Glutamatergic neuron (in vitro differentiated cells): ENCODE measurements at places on chromosomes 5 and 9.

- no peak for DNase-seq
Measured at GRCh38 chr5:93622240-93622885, 39.3 kb downstream of the NR2F1 start.

DNA sequence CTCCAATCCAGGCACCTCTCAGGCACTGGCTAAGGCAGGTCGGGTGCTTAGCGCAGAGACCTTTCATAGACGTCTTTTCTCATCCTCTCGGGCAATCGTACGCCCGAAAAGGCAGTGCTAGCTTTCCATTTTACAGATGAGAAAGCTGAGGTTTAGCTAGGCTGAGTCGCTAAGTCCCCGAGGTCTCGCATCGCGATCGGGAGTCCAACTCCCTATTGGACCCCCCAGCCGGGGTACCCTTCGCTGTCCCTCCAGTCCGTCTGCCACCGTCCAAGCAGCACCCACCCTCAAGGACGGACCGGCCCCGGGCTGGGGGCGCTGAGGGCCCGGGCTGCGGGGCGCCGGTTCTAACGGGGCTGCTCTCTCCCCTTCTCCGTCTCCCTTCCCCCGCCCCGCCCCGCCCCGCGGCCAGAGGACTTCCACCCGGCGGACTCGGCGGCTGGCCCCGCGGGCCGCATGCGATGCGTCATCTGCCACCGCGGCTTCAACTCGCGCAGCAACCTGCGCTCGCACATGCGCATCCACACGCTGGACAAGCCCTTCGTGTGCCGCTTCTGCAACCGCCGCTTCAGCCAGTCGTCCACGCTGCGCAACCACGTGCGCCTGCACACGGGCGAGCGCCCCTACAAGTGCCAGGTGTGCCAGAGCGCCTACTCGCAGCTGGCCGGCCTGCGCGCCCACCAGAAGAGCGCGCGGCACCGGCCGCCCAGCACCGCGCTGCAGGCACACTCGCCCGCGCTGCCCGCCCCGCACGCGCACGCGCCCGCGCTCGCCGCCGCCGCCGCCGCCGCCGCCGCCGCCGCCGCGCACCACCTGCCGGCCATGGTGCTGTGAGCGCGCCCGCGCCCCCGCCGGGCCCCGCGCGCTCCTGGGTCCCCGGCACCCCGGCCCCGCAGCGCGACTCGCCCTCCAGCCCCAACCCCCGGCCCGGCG is 12.5 kb upstream of the EXOSC2 start:
- DNase-seq, result peak; percentile 89

GRCh38 chr5:3858524-3858923 is 262.9 kb downstream of the IRX1 start:
- DNase-seq, result no peak

GRCh38 chr5:147635882-147636728 is 126.2 kb upstream of the DPYSL3 start:
- no peak for DNase-seq
